ENCODE measurements at places on chromosomes 1 and 21.

DNA sequence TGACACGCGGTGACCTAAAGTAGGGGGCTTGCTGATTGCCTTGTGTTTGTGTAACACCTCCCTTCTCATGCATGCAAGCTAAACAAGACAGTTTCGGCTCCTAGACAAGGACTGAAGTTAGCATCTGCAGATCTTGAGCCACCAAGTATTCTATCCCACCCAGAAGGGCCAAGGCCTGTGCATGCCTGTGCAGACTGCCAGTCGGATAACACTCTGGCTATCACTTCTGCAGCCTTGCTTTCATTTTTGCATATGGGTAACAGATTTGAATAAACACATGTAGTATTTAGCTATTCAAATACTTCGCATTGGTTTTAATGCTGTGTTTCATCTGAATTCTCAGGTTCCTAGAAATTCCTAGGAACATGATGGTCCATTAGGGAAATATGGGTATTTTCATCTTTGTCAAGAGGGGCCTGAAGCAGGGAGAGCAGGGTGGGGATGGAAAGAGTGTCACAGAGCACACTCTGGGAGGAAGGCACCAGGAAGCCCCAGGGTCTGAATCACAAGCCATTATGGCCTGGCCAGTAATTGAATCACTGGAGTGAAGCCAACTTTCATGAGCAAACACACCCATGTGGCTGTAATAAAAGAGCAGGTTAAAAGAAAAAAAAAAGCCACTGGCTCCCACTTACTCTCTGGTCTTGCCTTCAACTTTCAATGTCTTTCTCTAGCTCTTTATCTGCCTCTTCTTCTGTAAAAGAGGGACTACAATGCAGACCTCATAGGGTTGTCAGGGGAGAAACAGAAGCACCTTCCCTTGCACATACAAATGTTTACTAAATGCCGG, 28.3 kb downstream of the GADD45A start:
- DNase-seq, result no peak

DNA sequence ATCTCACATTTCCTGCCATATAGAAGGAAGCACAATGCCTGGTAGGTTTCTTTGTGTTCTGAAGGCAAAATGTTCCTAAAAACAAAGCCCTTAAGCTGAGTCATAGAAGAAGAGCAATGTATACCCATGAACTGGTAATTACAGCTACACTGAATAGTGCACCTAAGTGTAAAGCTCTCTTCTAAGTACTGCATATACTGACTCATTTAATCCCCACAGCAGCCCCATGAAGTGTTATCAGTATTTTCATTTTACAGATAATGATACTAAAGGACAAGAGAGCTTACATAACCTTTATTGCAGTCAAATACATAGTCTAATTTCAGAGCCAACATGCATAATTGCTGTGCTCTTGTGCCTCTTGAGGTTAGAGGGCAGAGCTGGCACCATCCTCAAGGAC, 239.9 kb downstream of the DPYD start:
- DNase-seq, result no peak

DNA sequence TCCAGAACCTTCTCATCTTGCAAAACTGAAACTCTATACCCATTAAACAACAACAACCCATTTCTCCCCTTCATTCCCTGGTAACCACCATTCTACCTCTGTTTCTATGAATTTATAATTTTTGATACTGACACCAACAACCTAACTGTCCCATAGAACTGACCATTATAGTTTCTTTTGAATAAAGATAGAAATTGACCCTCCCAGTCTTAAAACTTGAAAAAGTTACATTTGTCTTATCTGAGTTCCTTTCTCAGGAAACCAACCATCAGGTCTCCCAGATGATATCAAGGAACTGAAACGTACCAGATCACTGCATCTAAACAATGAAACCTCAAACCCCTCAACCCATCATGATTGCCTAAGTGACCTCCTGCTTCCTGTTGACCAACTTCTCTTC, 27.1 kb downstream of the RNF115 start:
- DNase-seq, result no peak

DNA sequence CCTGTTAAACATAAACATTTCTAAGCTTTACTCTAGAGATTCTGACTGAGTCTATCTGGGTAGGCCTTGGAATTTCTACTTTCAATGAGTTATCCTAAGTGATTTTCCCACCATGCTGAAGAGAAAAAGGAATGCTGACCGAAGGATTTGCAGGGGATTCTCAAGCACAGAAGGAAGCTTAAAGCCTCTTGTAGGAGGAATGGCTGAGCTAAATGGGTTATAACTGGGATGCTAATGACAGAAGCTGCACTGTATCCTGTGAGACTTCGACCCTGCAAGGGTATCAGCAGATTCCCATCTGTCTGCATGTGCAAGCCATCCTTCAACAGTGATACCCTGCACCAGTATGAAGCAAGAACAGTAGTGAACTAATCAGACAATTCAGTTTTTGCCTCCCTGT, 35.4 kb downstream of the SLC35D1 start:
- DNase-seq, result no peak

DNA sequence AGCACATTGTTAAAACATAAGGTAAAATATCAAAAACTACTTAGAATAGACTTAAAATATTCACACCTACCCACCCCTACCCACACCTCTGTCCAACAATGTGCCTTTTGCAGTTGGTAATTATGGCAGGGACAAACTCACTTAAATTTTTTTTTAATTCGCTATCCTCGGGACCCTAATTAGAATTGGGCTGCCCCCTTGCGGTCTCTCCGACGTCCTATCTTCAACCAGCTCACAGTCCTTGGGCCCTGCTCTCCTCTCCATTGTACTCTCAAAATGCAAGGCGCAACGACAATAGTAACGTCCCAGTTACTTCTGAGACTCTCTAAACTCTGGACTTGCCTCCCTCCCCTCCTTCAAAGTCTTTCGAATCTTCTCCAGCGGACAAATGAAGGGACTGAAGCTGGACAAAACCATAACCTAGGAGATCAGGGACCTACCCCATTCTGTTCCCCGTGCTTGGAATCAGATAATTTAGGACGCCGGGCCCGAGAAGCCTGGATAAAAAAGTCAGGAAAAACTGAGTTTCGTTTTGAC, 1.1 kb upstream of the CIART start:
- DNase-seq, result peak; percentile 82

- no peak for DNase-seq
Observed at GRCh38 chr1:57784356-57784755, 360.5 kb upstream of the DAB1 start.

All from B cell (primary cell).